Activated CD4-positive, alpha-beta T cell treated with anti-CD3 and anti-CD28 coated beads for 1 hour (primary cell): ENCODE measurements at places on chromosomes 6 and 20.

- no peak for DNase-seq
Observed at GRCh38 chr6:92111386-92111785, 1308.0 kb downstream of the EPHA7 start.

- no peak for DNase-seq
Observed at GRCh38 chr20:25246182-25246999, 1.5 kb upstream of the PYGB start.

GRCh38 chr6:146613947-146614346 is 15.2 kb downstream of the ADGB start:
- DNase-seq, result no peak

- no peak for DNase-seq
Observed at GRCh38 chr6:41702771-41703494, 32.5 kb downstream of the TFEB start.

- no peak for DNase-seq
Observed at GRCh38 chr6:40759838-40760237, 172.7 kb upstream of the LRFN2 start.

GRCh38 chr6:25027221-25027916 is 91.6 kb upstream of the RIPOR2 start:
- peak; percentile 67 for DNase-seq

- DNase-seq, result no peak
Observed at GRCh38 chr6:52015953-52016352, 71.5 kb downstream of the PKHD1 start.

DNA sequence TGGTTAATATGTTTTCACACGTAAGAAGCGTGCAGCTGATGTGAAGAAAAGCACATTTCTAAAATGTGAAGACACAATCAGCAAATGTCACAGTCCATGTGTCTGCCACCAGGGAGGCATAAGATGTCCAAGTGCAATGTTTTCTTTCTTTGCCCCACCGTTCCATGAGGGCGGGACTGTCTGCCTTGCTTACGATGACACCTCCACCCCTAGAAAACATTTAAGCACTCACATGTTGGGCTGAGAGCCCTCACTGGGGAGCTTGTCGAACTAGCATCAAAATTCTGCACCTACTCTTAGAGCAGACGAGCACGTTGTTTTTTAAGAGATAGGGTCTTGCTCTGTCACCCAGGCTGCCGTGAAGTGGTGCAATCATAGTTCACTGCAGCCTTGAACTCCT is 57.6 kb downstream of the PSMG4 start:
- no peak for DNase-seq

DNA sequence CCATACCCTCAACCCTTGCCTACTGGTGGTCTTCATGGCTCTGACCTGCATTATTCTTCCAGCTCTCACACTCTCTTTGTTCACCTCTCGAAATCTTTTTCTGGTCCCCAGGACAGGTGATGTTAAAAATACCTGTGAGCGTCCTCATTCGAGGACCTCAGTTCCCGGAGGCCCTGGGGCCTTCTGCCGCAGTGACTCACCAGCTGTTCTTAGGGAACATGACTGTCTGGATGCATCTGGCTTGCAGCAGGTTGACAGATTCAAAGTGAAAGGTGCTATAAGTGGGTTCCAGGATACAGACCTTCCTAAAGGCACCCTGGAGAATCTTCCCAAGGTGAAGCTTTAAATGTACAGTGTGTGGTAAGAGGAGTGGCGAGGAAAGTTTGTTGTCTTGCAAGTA is 210.4 kb upstream of the KCNG1 start:
- no peak for DNase-seq

DNA sequence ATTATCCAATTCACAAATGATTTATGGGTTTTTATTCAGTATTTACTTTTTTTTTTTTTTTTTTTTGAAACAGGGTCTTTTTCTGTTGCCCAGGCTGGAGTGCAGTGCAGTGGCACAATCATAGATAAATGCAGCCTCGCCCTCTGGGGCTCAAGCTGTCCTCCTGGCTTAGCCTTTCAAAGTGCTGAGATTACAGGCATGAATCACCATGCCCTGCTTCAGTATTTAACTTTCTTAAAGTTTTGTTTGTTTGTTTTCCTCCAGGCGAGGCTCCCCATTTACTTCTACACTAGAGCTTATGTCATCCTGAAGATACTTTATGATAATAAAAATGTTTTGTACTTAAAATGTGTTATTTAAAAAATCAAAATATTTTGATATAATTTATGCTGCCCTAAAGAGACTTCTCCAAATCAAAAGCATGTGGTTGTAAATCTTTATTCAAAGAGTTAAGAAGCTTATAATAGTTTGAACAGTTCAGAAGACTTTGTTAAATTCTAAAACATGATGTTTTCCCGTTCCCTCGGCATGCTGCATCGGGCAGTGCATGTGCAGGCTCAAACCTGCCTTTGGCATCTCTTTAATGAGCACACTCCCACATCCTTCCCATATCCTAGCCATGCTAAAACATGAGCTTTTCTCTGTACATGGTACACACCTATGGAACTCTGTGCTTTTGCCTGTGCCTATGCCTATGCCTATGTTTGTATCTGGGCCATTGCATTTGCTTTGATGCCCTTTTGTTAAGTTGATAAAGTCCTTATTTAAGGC is 11.0 kb downstream of the SMPDL3A start:
- no peak for DNase-seq

- DNase-seq, result no peak
Observed at GRCh38 chr6:122995921-122996793, at the start of gene CLVS2. Gene CLVS2, plus strand, starts transcription at chr6:122996235. Its CDS starts 1,543 bp downstream, at chr6:122997778.

DNA sequence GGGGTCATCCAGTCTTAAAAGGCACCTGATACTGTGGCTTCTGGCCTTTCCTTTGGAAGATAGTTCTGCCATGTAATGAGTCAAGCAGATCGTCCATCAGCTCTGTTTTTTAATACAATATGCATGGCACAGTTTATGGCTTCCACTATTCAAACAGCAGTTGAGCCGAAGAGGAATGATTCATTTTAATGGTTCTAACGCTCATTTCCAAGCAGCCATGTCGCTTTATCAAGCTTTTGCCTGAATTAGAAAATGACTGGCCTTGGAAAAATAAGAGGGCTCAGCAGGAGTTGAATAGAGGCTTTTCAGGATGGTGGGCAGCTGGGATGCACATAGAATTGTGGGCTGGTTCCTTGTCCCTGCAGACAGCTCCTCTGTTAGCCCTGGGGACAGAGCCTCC is 138.1 kb downstream of the SOBP start:
- no peak for DNase-seq

DNA sequence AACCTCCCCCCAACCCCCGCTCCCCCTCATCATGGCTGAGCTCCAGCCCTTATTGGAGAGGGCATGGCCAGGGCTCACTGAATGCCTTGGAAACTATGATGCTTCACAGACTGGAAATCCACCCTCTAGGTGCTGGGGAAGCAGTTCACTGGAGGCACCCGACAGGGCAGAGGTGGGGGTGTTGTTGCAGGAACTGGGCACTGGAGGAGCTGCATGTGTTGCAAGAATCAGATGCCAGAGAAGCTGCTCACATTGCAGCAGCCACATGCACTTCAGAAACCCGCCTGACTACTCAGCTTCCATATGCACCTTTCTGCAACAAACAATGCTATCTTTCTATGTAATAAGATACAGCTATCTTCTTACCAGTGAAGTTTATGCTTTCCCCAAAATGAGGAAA is 7.9 kb upstream of the TBPL1 start:
- DNase-seq, result no peak

GRCh38 chr6:44527583-44528369 is 140.3 kb downstream of the CDC5L start:
- DNase-seq, result no peak

- no peak for DNase-seq
Observed at GRCh38 chr20:59515013-59515905, 89.1 kb upstream of the PHACTR3 start.

- DNase-seq, result no peak
Observed at GRCh38 chr6:165200178-165200577, 109.2 kb downstream of the C6orf118 start.

GRCh38 chr6:136762022-136762975 is 30.0 kb downstream of the MAP3K5 start:
- DNase-seq, result no peak

DNA sequence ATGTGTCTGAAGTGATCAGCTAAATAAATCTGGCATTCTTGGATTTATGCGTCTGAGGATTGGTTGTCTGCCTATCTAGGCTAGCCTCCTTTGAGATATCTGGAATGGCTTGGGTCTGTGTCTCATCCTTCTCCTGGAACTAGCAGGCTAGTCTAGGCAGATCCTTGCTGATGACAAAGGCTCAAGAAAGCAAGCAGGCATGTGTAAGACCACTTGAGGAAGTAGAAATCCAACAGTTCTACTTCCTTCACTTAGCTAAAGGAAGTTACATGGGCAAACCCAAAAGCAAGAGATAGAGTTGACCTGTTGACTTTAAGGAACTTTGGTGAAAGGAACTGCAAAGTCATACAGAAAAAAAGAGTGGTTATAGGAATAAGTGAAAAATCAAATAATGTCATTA is 672.6 kb downstream of the MAFB start:
- DNase-seq, result no peak

- no peak for DNase-seq
Observed at GRCh38 chr6:136566851-136567250, 16.6 kb upstream of the MAP7 start.

DNA sequence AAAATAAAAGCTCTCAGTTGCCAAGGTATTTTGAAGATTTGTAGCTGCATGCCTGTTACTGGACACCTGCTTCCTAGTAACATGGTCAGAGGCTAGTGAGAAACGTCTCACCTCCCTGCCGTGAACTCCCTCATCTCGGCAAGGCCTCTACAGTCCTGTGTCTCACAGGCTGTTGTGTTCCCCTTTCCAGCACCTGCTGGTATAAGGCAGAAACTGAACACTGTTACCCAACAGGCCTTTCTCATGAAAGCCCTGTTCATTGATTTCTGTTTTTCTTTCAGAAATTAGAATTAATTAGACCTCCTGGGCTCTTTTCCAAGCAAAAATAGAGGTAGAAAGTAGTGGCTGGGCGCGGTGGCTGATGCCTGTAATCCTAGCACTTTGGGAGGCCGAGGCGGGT is 17.6 kb upstream of the SRSF3 start:
- no peak for DNase-seq

DNA sequence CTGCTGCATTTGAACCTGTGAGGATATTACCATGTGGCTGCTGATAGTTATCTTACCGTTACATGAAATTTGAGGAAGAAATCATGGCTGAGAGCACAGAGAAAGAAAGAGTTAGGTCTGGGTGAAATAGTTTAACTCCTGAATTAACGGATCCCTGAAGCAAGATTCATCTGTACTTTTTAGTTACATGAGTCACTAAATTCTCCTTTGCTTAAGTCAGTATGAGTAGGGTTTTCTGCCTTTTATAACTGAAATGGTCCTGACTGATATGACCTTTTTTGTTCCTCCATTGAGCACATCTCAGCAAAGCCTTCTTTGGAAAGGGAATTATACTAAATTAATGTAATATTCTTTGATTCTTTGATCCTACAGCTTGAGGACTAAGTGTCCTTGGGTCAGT is 333.3 kb upstream of the ZFP64 start:
- no peak for DNase-seq

GRCh38 chr6:105272786-105273185 is 93.0 kb upstream of the POPDC3 start:
- no peak for DNase-seq

- no peak for DNase-seq
Observed at GRCh38 chr6:57123111-57123510, 33.1 kb downstream of the ZNF451 start.

DNA sequence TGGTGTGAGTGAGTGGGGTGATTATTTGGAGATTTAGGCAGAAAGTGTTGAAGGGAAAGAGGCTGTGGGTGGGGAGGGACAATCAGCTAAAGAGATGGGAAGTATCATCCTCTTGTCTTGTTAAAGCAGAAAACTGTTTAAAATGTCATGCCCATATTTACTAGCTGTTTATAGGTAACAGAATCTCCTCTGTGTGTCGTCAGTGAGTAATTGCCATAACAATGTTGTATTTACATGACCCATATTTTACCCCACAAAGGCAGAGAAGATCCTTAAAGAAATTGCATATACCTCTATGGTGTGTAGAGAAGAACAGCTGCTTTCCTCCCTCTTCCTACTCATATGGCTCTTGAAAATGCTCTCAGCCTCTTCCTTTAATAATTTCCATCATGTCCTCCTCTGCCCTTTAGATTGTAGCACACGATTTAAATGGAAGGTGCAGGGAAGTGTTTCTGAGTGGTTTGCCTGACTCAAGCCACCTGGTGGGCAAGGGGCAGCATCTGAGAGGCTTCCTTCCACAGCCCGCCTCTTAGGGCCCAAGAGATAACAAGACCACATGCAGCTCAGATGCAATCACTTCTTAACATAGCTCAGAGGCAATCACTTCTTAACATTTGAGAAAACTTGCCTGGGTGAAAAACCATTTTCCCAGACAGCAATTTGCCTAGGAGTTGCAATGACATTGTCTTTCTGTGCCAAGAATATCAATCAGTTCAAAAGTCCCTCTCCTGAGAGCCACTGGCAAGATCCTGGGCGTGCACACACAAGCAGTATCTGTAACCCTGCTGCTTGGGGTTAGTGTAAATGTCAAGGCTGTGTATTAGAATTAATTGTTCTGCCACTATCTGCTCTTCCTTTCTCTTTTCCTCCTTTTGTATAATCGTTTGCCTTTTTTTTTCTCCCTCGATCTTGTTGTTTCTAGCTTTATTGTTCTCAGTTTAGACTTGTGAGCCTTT is 44.1 kb upstream of the EDN1 start:
- no peak for DNase-seq

DNA sequence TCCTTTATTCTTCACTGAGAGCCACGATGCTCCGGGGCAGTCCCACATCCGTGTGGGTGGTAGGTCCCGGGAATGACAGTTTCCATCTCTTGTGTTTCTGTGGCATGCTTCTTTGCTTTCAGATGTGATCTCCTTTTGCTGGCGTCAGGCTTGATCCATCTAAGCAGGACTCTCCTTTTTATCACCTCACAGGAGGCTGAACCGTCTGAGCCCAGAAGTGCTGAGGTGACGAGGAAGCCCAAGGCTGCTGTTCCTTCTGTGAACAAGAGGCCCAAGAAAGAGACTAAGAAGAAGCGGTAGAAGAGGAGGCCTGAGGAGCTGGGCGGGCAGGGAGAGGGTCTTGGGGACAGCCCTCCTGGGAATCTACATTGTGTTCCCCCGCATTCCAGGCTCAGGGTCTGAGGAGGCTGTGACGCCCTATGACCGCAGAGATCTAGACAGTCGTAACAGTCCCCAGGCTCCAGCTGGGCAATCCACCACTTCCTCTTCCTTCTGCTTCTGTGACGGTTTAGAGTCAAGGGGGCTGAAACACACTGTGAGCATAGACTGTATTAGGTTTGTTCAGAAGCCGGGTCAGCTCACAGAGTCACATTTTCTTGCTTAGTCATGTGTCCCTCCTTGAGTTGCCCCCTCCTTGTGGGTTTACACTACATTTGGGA is 26.8 kb downstream of the MANBAL start:
- no peak for DNase-seq
